ENCODE measurements at places on chromosomes 11 and 22.

- no peak for DNase-seq
Measured at GRCh38 chr11:46541593-46542371, 52.0 kb downstream of the AMBRA1 start.

- no peak for DNase-seq
Measured at GRCh38 chr22:42970029-42970428, 44.9 kb downstream of the PACSIN2 start.

DNA sequence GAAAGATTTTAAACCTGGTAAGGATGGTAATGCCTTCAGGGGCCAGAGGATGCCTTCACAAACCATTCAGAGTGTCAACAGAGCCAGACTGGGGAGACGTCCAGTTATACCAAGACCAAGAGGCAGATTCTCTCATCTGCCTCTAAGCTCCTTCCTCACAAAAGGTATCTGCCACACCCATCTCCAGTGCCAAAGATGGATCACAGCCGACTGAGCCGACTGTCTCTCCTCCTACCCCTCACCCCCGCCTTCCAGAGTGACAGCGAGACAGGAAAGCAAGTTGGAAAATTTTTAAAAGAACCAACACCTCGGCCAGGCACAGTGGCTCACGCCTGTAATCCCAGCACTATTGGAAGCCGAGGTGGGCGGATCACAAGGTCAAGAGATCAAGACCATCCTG lies 79.1 kb upstream of the AKIP1 start:
- no peak for DNase-seq

DNA sequence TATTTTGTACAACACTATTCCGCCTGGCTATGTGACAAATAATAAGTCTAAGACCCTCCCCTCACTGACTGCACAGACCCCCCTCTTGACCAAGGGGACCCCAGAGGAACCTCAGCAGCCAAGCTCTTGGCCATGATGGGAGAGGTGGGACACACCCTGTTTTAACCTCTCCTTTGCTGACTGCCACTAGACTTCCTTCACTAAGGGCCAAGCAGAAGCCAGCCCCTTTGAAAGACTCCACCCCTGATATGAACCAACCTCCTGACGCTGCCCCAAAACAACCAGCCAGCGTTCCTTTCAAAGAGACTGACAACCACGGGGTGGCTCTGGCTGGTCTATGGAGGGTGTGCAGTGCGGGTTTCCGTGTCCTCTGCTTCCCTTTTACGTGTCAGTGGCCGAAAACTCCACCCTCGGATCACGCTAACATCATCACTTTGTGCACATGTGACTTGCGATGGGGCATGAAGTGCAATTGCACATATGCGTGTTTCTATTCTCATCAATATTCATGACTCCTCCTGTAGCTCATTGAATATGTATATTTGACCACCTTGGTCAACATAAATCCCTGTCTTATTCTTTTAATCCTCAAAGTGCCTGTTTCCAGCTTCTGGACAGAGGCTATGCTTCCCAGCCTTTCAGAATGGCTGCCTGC lies 643.9 kb downstream of the TBC1D22A start:
- no peak for DNase-seq

GRCh38 chr11:57001674-57002401 lies 13.1 kb downstream of the OR5AK2 start:
- no peak for DNase-seq

DNA sequence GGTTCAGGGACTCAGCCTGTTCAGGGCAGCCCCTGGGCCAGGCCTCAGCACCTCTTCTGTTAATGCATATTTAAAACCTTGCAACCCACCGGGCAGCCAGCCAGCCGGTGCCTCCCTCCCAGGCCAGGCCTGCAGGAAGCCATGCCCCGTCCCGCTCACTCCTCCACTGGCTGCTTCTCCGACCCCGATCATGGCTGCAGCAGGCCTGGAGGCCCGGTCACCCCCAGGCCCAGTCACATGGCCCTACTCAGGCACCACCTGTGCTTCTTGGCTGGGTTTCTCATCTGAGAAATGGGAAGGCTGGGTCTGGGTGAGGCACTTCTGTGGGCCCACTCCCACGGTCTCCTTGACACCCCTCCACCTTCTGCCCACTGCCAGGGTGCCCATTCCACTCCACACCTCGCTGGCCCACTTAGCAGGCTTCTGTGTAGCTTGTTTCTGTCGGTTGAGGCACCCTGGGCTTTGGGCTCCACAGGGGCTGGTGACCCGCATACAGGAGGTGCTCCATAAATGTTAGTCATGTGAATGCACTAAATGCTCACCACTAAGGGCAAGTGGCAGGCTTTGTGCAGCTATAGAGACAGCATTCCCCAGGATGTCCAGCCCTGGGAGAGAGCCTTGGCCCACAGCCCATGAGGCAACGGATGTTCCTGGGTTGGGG lies 11.4 kb downstream of the RTN4R start:
- no peak for DNase-seq
